Stimulated activated CD4-positive, alpha-beta T cell treated with anti-CD3 and anti-CD28 coated beads, Interleukin-2, amount 100 ng/mL, for 4 hours (primary cell): ENCODE measurements at places on chromosomes 2 and 18.

GRCh38 chr2:33160191-33160590 lies 213.4 kb downstream of the LTBP1 start:
- DNase-seq, result no peak

GRCh38 chr2:168683996-168684395 lies 118.4 kb upstream of the NOSTRIN start:
- DNase-seq, result no peak

- DNase-seq, result no peak
Observed at GRCh38 chr2:54586494-54586893, 130.4 kb downstream of the SPTBN1 start.

DNA sequence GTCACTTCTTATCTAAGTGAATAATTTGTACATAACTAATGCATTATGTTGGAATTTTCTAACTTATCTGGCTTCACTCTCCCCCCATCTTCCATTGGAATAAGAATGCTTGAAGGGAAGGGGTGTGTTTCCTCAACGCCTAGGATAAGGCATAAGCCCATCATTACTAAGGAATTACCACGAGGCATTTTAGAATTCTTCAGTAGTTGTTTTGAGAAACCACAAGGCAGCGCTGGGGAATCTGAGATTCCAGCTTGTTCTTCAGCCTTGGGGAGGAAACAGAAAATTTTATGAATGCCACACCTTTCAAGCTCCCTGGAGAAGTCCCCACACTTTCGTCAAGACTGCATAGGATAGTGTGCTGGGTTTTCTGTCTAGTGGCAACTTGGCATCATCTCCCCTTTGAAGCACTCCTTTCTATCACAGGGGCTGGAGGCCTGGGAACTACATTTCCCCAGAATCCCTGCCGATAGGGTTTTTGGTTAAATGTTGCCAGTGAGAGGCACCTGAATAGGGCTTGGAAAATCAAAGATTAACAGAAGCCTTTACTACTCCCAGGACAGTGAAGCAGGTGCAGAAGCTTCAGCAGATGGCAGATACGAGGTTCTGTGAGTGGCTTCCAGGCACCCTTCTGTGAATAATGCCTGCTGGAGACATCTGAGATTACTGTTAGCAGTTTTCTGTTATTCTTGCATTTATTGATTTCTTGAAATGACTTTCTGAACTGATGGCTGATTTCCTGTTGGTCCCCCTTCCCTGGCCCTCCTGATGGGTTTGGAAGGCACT lies 192.7 kb upstream of the REV1 start:
- DNase-seq, result no peak

- no peak for DNase-seq
Observed at GRCh38 chr2:150679456-150680120, 192.1 kb upstream of the RND3 start.

DNA sequence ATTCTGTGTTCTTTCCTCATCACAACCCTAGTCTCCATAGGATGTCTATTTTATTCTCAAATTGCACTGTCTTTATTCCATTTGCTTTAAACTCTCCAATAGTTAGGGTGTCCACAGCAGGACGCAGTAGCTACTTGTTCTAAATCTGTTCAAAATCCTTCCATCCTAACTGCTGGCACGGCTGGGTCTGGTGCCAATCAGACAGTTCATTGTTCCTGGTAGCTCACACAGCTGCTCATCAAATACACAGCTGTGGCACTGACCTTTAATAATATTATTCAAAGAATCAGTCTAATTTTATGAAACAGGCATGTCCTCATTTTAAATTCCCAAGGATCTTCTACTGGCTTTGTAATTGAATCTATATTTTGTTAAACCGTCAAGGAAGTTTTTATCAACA lies 59.7 kb upstream of the TMEFF2 start:
- no peak for DNase-seq
